ENCODE measurements at places on chromosomes 7 and 10.

DNA sequence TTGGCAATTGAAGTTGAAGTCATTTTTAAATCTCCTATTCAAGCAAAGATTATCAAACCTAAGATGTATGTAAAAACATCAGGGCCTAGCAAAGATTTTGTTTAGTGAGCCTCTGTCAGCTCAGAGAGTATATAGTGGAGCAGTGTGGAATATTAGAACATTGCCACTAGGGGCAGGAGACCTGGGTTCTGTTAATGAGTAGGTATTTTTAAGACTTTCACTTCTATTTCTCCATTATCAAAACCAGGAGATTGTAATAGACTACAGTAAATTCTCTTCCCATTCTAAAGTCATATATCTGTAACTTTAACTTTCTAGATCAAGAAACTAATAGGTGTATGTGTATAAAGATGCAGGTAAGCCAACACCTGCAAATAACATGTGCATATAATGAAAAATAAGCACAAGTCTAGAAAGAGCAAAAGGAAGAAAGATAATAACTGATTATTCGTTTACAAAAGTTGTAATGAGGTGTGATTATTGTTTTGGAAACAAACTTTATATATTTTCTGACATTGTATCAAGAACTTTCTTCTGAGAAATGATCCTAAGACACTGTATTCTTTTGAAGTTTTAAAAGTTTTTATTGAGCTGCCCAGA lies 64.4 kb downstream of the KCND2 start:
- no peaks in the 10 kb centered on the region for H3K36me3 ChIP-seq
- H3K4me1 ChIP-seq = no peaks in the 10 kb centered on the region
- no peak overlapping the region for H3K27ac ChIP-seq
- H3K4me3 ChIP-seq = no peak overlapping the region
- DNase-seq = peak; percentile 9

GRCh38 chr7:41788556-41788955 lies 85.7 kb upstream of the INHBA start:
- no peak for DNase-seq
- H3K27me3 ChIP-seq = no peaks in the 10 kb centered on the region
- H3K36me3 ChIP-seq = no peaks in the 10 kb centered on the region
- no peaks in the 10 kb centered on the region for H3K4me1 ChIP-seq

- no peak for DNase-seq
- H3K4me1 ChIP-seq = no peaks in the 10 kb centered on the region
- H3K27me3 ChIP-seq = peaks cover 64% of the 10 kb centered on the region
- no peaks in the 10 kb centered on the region for H3K36me3 ChIP-seq
- no peak overlapping the region for H3K4me3 ChIP-seq
Observed at GRCh38 chr7:69620063-69620462, 21.8 kb downstream of the AUTS2 start.

- no peaks in the 10 kb centered on the region for H3K27me3 ChIP-seq
- H3K27ac ChIP-seq = no peak overlapping the region
- DNase-seq = no peak
- H3K4me1 ChIP-seq = no peaks in the 10 kb centered on the region
- H3K36me3 ChIP-seq = no peaks in the 10 kb centered on the region
Observed at GRCh38 chr7:13908667-13909397, 80.6 kb downstream of the ETV1 start.

DNA sequence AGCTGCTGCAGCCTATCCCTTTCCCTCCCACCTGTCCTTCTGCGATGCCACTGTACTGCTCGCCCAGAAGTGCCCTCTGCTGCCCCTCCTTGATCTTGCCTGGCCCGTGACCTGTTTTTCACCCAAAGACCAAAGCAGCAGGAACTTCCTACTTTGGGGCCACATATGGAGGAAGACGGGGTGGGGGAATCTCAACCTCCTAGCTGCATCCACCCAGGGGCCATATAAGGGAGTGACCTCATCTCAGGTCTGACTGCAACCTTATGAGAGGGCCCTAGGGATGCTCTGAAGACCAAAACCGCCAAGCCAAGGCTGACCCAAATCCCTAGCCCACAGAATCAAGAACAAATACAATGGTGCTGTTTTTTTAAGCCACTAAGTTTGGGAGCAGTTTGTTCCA lies 15.7 kb downstream of the PRKCQ start:
- H3K4me1 ChIP-seq = no peaks in the 10 kb centered on the region
- no peak for DNase-seq
- H3K27me3 ChIP-seq = no peaks in the 10 kb centered on the region
- H3K36me3 ChIP-seq = no peaks in the 10 kb centered on the region
- H3K4me3 ChIP-seq = no peak overlapping the region
- H3K27ac ChIP-seq = no peak overlapping the region

DNA sequence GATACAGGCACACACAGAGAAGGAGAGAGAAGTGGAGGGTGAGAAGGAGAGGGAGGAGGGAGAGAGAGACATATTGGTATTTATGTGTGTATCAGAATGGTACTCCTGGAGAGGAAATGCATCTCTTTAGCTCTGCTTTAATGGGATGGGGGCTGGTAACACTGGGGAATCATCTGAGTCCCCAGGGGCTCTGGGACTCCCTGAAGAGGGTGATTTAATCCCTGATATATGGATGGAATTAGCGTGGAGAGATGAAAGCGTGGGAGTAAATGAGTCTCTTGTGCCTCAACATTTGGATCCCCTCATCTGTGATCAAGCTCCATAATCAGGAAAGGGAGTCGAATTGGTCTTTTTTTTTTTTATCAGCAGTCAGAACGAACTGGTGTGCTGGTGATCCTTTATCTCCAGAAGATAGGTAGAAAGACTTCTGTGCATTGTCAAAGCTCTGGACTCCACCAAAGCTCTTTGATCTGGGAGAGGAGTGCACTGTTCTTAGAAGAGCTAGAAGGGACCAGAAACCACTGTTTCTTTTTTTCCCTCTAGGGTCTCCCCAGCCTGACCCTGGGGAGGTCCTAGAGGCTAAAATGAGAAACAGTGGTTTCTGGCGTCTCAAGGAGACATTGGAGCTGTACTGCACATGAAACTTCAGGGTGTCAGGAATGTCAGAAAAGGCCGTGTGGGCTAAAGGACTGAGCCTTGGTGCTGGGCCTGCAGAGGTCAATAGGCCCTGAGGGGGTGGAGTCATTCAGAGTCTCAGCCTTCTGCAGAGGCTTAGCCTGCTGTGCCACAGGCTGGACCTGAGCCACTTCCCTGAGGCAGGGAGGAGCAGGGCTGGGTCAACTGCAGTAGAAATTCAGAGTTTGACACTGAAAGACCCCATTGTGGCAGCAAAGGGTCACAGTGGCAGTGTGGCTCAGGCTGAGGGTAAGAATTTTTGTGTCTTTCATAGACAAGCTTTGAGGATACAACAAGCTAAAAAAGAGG lies 234.4 kb upstream of the SLC26A5 start:
- H3K27me3 ChIP-seq = no peaks in the 10 kb centered on the region
- no peaks in the 10 kb centered on the region for H3K4me1 ChIP-seq
- no peak for DNase-seq
- no peak overlapping the region for H3K4me3 ChIP-seq
- no peaks in the 10 kb centered on the region for H3K36me3 ChIP-seq

- H3K27ac ChIP-seq = no peak overlapping the region
- no peak for DNase-seq
- H3K4me1 ChIP-seq = no peaks in the 10 kb centered on the region
- peaks cover 8% of the 10 kb centered on the region for H3K36me3 ChIP-seq
- no peak overlapping the region for H3K4me3 ChIP-seq
- H3K27me3 ChIP-seq = no peaks in the 10 kb centered on the region
Observed at GRCh38 chr10:125768219-125768855, 7.3 kb downstream of the MMP21 start.

DNA sequence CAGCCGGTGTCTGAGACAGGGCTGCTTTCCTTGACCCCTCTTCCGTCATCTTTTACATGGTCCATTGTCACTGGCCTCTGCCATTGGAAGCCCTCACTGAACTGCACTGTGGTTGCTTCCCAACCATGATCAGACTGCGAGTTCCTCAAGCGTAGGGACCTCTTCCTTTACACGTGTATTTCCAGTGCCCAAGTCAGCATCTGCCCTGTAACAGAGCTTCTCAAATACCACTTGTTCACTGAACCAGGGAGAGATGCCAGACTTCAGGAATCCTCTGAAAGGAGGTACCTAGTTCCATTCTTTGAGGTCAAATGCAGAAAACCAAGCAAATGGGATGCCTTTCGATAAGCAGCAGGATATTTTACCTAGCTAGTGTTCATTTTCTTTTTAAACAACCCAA lies 145.1 kb downstream of the NRP1 start:
- no peaks in the 10 kb centered on the region for H3K36me3 ChIP-seq
- no peak for DNase-seq
- no peaks in the 10 kb centered on the region for H3K27me3 ChIP-seq
- H3K4me3 ChIP-seq = no peak overlapping the region

- H3K36me3 ChIP-seq = no peaks in the 10 kb centered on the region
- H3K27me3 ChIP-seq = no peaks in the 10 kb centered on the region
- no peaks in the 10 kb centered on the region for H3K4me1 ChIP-seq
- H3K27ac ChIP-seq = no peak overlapping the region
- no peak for DNase-seq
- H3K4me3 ChIP-seq = no peak overlapping the region
Observed at GRCh38 chr7:31991846-31992245, 78.4 kb downstream of the PDE1C start.

- no peak overlapping the region for H3K4me3 ChIP-seq
- no peak for DNase-seq
- no peak overlapping the region for H3K27ac ChIP-seq
- no peaks in the 10 kb centered on the region for H3K4me1 ChIP-seq
- H3K36me3 ChIP-seq = no peaks in the 10 kb centered on the region
Observed at GRCh38 chr7:133025056-133025455, 56.8 kb downstream of the CHCHD3 start.
